ENCODE measurements at places on chromosomes 3 and 15. TPM values are rescaled to one million over a fixed set of nuclear protein-coding genes. Genes with fewer than 3 reads are reported as not detected.

Gene CCNB2
- 30.1 TPM for total RNA-seq

Gene FETUB
- not detected for total RNA-seq

Gene GOLGA8Q
- 0.59 TPM for total RNA-seq

Gene CIP2A
- 26.0 TPM for total RNA-seq
